ENCODE measurements at places on chromosomes 13 and 19.
A peak's percentile ranks its signal among the peaks of the same experiment; 100 is the strongest.

DNA sequence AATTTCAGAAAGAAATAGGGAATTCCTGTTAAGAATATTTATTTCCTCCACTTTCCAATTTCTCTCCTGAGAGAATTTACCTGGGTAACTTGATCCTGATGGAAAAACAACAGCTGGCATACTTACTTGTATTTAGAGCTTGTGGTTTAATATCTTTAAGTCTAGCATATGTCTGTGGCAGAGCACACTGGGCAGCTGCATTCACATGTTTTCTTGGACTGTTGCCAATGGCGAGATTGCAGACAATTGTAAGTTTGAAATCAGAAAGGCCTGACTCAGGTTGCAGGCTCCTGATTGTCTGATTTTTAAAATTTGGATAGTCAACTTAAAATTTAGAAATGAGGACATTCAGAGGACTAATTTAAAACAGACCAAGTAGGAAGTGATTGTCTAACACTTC, 66.9 kb downstream of the NHLRC3 start:
- no peak for DNase-seq

DNA sequence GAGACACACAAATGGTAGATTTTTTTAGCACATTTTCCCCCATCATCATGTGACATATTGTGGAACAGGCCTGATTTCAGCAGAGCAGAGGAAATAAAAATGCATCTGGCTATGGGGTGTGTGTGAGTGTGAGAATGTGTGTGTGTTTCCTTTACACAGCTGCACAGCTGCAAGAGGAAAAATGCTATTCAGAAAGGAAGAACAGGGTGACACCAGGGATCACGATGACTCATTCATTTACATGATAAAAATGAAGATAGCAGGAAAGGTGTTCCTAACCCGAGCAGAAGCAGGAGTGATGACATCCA, 469.5 kb upstream of the TSHZ3 start:
- no peak for DNase-seq

GRCh38 chr19:51637362-51637978, 7.3 kb upstream of the SIGLEC5 start:
- no peak for DNase-seq

- DNase-seq = no peak
These were observed 251.5 kb upstream of the STARD13 start for GRCh38 chr13:33537026-33537425.

- DNase-seq = no peak
These were observed 40.9 kb downstream of the GNG7 start for GRCh38 chr19:2661615-2662014.

DNA sequence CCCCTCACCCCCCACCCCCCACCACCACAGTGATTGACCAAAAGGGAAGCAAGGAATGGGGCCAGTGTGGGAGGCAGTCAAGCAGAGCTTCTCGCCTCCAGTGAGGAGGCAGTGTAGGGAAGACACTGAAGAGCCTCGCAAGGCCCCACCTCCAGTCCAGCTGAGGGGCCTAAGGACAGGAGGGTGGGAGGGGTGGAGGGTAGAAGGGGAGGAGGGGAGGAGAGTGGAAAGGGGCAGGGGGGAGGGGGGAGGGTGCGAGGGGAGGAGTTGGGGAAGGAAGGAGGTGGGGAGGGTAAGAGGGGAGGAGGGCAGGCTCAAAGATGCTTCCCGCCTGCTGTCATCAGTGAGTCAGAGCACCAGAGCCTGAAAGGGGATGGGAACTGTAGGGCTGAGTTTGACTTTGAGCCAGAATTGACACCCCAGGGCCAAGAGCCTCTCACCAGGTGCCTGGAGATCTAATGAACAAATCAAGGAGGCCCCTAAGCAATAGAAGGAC, 786.2 kb downstream of the UQCRFS1 start:
- no peak for DNase-seq

- no peak for DNase-seq
These were observed 18.6 kb downstream of the NDUFB7 start for GRCh38 chr19:14553042-14553938.

DNA sequence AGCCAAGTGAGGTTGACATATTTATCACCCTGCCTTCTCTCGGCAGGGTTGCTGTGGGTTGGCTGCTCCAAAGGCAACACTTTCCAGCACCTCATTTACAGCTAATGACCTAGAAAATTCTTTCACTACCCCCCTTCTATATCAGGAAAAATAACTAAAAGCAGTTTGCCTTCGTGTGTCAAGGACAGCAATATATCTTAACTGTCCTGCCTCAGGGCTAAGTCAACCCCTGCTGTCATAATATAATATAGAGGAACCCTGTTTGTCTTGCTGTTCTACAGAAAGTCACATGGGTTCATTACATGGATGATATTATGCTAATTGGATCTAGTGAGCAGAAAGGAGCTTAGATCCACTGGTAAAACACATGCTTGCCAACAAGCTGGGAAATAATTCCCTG, 28.1 kb upstream of the USP12 start:
- DNase-seq = no peak

- no peak for DNase-seq
These were observed 782 bp downstream of the CYSLTR2 start for GRCh38 chr13:48654511-48654910.

GRCh38 chr13:68081061-68081460, 850.9 kb upstream of the PCDH9 start:
- no peak for DNase-seq

- DNase-seq = no peak
These were observed 16.5 kb downstream of the SHANK1 start for GRCh38 chr19:50702871-50703829.

DNA sequence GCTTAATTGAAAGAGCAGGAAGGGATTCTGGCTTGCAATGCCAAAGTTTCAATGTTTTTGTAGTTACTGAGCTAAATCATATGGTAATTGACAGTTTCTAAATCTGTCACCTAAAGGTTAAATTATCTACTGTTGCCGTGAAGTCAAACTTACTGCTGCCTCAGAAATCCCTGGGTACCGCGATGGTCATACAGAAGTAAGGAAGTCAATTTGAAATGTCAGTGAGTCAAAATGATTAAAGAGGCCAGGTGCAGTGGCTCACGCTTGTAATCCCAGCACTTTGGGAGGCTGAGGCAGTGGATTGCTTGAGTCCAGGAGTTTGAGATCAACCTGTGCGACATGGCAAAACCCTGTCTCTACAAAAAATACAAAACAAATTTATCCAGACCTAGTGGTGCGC, 48.8 kb upstream of the TPM4 start:
- no peak for DNase-seq

DNA sequence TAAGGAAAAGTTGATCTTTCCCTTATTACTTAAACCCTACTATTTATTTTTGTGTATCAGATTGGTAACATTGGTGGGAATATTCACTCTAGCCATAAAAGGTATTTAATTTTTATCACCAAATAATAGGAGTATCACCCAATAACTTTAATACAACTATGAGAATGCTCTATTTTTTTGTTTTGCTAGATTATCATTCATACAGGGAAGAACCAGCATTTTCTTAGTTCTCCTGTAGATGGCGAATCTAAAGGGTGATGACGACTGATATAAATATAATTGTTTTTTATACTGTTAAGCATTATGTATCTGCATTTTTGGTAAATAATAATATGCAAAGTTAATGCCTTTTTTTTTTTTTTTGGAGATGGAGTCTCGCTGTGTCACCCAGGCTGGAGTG, 7.9 kb upstream of the FRY start:
- DNase-seq = no peak

DNA sequence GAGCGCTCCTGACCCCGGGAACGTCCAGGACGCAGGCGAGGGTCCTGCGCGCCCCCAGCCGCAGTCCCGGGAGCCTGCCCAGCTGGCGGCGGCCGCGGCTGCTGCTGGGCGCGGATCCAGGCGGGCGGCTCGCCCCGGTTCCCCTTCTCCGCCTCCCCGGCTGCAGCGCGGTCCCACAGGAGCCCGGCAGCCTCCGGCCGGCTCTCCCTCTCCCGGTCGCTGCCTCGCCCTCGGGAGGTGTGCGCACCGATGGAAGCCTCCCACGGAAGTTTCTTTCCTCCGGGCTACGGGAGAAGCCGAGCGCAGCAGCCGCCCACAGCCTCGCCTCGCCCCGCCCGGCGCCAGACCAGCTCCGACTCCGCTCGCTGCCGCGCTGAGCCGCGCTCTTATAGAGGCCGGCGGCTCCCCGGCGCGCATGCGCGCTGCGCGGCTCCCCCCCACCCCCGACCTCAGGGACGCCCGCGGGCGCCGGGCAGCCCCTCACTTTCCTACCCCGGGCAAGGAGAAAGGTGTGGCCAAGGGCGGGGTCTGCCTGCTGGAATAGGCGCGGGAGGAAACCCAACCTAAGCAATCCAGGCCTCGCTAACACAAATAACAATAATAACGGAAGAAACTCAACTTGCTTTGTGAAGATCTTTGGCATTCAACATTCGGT, at the start of gene SHISA2:
SHISA2 (minus strand) TSS at position 360 of the 655 bp plus-strand sequence. CDS start 1,041 bp downstream, outside the sequence.
- no peak for DNase-seq

DNA sequence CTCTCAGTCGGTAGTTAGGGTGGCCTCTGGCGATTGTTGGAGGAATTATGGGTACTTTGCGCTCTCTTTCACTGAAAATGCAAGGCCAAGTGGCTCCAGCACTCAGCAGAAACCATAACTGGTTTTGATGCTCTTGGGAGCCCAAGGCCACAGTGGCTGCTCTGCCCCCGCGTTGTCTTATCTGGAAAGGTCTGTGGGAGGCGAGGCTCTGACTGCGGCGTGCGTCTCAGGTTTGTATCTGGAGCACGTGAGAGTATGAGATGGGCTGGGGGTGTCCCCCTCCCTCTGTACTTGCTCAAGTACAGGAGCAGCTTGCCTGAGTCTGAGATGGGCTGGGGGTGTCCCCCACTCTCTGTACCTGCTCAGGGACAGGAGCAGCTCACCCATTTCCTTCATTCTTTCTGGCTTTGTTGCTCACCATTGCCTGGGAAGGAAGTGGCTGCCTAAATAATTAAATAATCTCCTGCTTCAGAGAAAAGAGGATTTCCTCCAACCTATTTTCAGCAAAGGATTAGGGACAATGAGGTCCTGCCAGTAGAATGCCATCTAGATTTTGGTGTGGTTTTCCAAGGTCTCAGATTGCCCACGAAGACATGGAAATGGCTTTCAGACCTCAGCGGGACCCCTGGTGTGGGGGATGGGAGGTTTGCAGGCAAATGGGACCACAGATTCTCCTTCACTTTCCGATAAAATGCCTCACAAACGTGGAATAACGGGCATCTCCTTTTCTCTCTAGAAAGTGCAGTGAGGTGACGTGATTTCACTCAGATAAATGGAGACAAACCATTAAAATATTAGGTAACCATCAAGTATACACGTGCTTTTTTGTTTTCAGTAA, 14.7 kb downstream of the ATP11A start:
- no peak for DNase-seq

DNA sequence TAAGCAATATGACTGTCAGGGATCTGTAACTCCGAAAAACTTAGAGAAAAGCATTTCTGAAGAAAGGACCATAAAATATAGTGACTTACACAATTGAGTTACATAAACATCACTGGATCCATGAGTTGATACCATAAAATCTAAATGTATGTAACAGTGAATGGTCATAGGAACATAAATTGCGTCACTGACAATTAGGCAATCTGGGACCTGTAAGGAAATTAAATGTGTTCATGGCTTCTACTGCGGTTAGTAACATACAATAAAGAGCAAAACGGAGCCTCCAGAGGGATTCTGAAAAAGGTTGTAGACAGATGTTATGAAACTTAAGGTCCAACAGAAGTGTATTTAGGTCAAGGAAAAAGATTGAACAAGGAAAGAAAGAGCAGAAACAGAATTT, 27.1 kb downstream of the POU4F1 start:
- DNase-seq = no peak

DNA sequence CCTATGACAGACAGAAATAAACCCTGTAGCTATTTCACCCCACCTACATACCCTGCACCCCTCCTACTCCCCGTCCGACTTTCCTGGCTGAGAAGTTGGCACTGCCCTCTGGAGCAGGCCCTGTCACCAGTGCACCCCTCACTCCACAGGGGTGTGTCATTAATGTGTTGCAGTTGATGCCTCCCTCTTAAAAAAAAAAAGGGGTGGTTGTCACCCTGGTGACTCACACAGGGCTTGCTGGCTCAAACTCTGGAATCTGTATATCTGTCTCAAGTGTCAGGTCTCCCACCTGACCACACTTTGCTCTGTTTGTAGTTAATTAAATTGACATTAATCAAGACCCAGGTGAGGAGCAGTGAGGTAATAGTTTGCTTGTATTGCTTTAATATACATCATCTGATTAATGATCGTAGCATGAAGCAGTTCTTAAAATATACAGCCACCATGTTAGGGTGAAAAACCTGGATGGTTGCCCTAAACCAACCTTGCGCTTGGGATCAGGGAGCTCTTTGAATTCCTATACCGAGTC, 2.0 kb upstream of the GATAD2A start:
- no peak for DNase-seq

- no peak for DNase-seq
These were observed 29.7 kb downstream of the NKPD1 start for GRCh38 chr19:45130888-45131615.

DNA sequence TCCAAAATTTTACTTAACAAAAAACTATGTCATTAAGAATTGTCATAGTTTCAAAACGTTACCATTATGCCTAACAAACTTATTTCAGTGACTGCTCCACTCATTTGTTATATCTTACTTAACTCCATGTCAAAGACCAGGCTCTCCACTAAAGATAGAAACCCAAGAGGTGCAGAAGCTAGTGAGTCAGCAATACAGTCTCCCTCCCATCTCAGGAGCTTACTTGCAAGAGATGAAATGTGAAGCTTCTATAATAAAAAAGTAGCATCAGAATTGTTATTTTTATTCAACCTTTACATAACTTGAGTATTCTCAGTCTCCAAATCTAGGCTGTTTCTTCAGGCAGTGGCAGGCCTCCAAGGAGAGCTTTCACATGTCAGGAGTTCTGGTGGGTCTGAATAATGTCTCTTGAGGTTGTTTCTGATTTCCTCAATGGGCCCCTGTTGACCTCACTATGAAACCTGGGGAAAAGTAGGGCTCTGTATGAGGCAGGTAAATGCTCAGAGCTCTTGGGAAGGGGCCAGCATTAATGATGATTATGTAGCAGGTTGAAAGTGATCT, 242.0 kb downstream of the NDFIP2 start:
- no peak for DNase-seq

DNA sequence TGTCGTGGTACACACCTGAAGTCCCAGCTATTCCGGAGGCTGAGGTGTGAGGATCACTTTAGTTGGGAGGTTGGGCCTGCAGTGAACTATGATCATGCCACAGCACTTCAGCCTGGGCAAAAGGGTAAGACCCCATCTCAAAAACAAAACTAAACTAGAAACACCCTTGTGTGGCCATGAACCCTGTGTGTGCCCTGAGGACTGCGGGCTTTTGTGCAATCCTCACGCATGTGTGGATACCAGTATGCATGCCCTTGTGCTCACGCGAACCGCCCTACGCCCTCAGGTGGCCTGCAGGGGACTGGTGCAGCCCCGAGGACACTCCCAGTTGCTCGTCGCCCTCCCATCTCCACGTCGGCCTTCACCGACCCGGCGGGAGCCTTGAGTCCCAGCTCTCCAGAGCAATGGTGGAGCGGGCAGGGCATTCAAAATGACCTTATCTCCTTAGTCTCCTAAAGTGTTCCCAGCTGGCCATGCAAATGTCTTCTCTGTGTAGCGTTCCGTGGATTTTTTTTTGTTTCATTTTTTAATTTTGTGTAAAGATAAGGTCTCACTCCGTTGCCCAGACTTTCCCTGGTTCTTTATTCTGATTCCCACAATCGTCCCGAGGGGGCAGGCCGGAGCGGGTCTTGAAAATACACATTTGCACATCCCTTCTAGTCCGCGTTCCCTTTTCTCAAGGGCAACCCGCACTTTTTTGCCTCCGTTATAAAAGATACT, 868 bp upstream of the EGLN2 start:
- peak; percentile 33 for DNase-seq
